ENCODE measurements at places on chromosomes 6 and 20. TPM values are rescaled to one million over a fixed set of nuclear protein-coding genes. Genes with fewer than 3 reads are reported as not detected.
A peak's percentile ranks its signal among the peaks of the same experiment; 100 is the strongest.

The GOPC gene
- total RNA-seq: 23.1 TPM

DNA sequence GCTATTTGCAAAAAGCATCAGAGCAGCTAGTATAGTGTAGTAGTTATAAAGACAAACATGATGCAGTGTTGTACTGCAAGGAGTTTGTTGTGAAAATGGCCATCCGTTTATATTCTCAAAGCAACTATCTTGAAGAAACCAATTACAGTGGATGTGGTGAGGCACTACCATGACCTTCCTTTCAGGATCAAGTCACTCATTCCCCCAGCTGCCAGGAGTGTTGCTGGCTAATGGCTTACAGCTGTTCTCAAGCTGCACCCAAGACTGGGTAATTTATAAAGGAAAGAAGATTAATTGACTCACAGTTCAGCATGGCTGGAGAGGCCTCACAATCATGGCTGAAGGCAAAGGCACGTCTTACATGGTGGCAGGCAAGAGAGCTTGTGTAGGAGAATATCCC lies 29.0 kb downstream of the ADGRF4 start:
- H3K36me3 ChIP-seq: no peaks in the 10 kb centered on the region
- no peaks in the 10 kb centered on the region for H3K4me1 ChIP-seq
- no peak overlapping the region for H3K27ac ChIP-seq
- no peaks in the 10 kb centered on the region for H3K27me3 ChIP-seq

GRCh38 chr20:42982218-42982617 lies 207.5 kb downstream of the PTPRT start:
- H3K36me3 ChIP-seq: no peaks in the 10 kb centered on the region
- no peak overlapping the region for H3K4me3 ChIP-seq
- H3K4me1 ChIP-seq: no peaks in the 10 kb centered on the region
- no peak overlapping the region for H3K27ac ChIP-seq
- DNase-seq: no peak
- no peaks in the 10 kb centered on the region for H3K27me3 ChIP-seq

GRCh38 chr20:21326700-21327099 lies 23.6 kb downstream of the XRN2 start:
- no peaks in the 10 kb centered on the region for H3K27me3 ChIP-seq
- no peak for DNase-seq
- no peak overlapping the region for H3K4me3 ChIP-seq
- no peak overlapping the region for H3K27ac ChIP-seq
- H3K4me1 ChIP-seq: peaks cover 3% of the 10 kb centered on the region

DNA sequence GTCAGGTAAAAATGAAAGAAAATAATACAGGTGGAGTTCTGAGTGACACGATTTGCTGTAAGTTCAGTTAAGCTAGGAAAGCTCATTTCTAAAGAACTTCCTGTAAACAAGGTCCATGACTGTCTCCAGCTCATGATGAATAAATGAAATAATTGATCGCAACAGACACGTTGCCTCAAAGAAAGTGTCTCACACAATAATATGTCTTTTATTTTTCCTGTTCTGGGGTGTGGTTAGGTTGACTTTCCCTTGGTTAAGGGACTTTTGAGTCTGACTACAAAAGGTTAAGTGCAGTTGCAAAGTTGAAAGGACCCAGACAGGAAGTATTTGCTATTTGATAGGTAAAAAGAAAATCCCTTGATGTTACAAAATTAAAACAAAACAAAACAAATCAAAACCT lies 304.2 kb upstream of the PRDM1 start:
- H3K4me1 ChIP-seq: no peaks in the 10 kb centered on the region
- no peaks in the 10 kb centered on the region for H3K36me3 ChIP-seq
- no peak overlapping the region for H3K27ac ChIP-seq

DNA sequence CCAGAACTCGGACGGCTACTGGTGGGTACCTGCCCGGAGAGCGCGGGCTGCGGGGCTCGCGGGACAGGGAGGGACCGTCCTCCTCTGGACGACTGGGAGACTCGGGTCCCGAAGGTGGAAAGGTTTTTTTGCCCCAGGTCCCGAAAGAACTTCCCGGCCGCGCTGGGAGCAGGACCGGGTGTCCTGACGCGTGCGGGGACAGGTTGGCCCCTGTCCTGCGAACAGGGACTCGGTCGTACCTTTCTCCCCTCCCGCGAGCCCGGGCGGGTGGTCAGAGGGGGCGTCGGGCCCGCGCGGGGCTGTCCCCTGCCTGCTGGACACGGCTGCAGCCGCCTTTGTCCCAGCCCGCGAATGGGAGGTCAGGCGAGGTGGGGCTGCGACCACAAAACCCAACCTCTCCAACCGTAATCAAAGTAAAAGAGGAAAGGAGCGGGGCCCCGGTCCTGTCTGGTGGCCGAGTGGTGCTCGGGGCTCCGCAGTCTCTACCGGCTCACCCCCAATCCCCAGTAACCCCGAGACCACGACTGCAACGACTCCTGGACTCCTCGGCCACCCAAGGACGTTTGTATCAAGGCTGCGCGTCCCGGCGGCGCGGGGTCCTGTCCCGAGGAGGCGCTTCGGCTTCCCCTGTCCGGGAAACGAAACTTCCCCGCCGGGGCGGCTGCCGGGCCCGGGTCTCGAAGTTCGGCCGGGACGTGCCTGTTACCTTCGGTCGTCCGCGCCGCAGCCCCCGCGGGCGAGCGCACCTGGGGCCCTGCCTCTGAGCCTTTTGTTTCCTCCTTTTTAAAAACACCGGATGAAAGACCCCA lies 798 bp downstream of the DSP start:
- peak overlapping the region; percentile 57 for H3K27ac ChIP-seq
- peaks cover 26% of the 10 kb centered on the region for H3K27me3 ChIP-seq
- H3K36me3 ChIP-seq: no peaks in the 10 kb centered on the region
- H3K4me1 ChIP-seq: peaks cover 22% of the 10 kb centered on the region

Measured in uterus (tissue), 4 donors.